ENCODE measurements at places on chromosomes 3 and 15.

GRCh38 chr3:54841471-54841870 is 86.4 kb downstream of the LRTM1 start:
- DNase-seq, result no peak

DNA sequence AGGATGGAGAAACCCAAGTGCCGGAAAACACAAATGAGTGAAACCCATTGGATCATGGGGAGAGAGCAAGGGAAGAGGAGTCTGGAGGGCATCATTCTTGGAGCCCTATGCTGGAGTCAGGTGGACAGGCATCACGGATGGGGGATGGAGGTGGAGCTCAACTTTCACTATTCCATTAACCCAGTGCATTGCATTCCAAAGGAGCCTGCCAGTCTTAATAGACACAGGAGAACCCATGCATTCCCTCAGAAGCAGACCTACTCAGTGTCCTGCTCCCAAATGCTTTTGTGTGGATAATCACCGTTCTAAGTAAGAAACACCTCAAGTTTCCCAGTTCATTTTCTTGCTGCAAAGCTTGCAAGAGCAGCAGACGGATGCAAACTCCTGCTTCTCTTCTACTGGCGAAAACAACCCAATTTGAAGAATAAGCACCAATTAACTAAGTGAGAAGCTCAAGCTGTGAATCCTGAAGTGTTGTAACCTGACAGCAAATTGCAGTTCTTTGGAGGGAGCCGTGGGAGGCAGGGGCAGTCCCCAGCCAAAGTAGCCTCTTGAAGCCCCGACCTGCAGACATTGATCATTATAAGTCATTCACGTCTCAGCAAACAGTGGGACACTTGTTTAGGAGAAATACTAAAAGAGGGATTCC is 25.3 kb downstream of the SEMA5B start:
- no peak for DNase-seq

- DNase-seq, result no peak
These were observed 17.7 kb downstream of the CTNNB1 start for GRCh38 chr3:41216993-41217392.

DNA sequence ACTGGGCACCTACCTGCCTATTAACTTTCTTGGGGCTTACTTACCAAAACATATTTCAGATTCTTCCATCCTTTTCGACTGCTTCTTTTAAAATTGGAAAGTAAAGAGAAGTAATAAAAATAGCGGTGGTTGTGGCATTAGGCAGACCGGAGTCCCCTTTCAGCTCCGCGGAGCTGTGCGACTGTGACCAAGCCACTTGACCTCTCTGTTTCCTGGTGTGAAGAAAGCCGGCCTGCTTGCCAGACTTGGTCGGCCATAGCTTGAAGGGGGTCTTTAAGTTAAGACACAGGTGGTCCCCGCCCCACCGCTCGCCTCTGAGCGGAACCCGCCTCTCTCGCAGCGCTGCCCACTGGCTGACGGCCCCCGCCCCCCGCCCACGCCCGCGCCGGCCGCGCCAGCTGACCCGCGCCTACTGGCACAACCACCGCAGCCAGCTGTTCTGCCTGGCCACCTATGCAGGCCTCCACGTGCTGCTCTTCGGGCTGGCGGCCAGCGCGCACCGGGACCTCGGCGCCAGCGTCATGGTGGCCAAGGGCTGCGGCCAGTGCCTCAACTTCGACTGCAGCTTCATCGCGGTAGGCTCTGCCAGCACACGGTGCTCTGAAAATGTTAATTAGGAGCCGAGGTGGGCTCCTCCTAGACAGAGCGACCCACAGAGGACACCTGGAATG is 18.3 kb downstream of the NOX5 start:
- no peak for DNase-seq

GRCh38 chr15:96323319-96324145 is 7.0 kb upstream of the NR2F2 start:
- no peak for DNase-seq

- no peak for DNase-seq
These were observed 225.5 kb upstream of the CHRM5 start for GRCh38 chr15:33742800-33743199.

DNA sequence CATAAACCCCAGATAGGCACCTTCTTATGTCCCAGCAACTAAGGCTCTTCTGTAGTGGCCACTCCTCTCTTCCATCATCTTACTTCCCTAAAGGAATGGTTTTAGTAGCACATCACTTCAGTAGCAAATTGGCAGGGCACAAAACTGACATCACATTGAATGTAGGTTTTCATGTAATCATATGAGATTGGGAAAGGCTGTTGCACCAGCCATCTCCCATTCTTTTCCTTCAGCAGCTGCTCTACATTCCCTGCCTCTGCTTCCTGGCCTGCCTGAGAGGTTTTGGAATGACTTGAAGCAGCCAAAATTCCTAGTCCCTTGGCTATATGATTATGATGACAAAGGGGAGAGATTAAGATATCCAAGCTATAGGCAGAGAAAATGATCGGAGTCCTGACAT is 36.5 kb downstream of the NSUN3 start:
- no peak for DNase-seq

GRCh38 chr3:34267088-34267487 is 468.7 kb downstream of the PDCD6IP start:
- DNase-seq, result no peak

GRCh38 chr3:139758654-139759291 is 81.0 kb upstream of the NMNAT3 start:
- no peak for DNase-seq

DNA sequence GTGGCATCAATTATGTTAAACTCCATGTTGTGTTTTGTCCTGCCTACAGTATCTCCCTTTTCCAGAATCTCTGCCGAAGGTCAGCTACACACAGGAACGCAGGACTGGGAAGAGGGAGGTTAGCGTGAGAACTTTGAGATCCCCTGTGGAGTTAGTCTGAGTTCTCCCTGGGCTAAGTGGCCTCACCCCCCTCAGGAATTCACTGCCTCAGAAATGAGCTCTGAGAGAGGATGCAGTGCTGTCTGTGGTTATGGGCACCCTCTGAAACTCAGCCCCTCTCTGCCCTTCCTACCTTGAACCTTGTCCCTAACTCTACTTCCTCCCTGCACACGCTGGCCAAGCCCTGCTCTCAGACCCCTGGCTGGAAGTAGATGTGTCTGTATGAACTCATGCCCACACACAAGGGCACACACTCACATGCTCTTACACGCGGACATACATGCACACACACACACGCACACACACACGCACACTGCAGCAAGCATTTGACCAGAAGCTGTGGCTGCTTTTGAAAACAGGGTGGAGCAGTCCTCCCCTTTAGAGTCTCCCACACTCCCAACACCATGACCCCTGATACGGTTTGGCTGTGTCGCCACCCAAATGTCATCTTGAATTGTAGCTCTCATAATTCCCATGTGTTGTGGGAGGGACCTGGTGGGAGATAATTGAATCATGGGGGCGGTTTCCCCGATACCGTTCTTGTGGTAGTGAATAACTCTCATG is 5.3 kb upstream of the VIPR1 start:
- no peak for DNase-seq

DNA sequence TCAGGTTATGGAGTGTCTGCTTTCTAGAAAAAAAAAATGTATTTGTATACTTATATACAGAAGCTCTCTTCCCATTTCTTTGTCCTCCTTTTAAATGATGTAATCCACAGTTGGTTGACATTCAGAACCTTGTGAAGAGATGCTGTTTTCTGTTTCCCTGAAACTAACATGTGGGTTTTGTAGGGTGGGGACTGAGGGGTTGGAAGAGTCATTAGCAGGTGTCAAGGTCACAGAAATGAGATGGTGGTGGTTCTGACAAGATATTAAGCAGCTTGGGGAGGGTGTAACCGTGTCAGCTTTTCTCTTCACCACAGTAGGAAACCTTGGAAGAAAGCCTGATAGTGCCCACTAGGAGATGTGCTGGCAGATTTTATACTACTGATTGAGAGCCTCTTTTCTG is 2.4 kb downstream of the RASA2 start:
- DNase-seq, result peak; percentile 31

GRCh38 chr3:24368605-24369004 is 126.0 kb downstream of the THRB start:
- DNase-seq, result no peak

- DNase-seq, result peak; percentile 3
These were observed 9.7 kb upstream of the SLC28A2 start for GRCh38 chr15:45242289-45242688.

DNA sequence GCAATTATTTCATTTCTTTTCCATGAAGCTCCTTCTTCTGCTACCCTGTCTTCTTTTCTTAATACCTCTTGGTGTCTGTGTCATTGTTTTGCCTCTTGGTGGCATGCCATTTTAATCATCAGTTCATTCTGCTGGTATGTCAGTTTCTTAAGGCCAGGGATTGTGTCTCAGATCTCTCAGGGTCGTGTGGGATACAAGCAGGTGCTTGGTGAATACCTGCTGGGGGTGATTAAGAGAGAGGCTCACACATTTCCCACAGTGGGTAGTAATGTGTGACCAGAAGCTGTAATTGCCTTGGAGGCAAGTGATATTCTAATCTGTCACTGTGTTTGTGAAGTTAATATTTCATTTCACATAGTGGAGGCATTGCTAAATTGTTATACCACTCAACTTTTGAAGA is 361.4 kb upstream of the TRIM42 start:
- DNase-seq, result no peak

GRCh38 chr3:129461022-129461421 is 21.0 kb downstream of the IFT122 start:
- DNase-seq, result no peak

DNA sequence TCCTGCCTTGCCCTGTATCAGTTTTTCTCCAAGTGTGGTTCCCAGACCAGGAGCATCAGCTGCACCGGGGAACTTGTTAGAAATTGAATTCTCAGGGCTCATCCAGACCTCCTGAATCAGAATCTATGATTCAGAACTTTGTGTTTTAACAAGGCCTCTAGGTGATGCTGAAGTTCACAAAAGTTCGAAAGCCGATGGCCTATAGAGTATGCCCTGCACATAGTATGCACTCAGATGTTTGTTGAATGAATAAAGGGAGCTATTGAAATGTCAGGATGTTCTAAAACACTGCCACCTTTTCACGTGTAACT is 664 bp upstream of the LARP6 start:
- no peak for DNase-seq

GRCh38 chr15:73787621-73788020 is 34.5 kb upstream of the INSYN1 start:
- no peak for DNase-seq

DNA sequence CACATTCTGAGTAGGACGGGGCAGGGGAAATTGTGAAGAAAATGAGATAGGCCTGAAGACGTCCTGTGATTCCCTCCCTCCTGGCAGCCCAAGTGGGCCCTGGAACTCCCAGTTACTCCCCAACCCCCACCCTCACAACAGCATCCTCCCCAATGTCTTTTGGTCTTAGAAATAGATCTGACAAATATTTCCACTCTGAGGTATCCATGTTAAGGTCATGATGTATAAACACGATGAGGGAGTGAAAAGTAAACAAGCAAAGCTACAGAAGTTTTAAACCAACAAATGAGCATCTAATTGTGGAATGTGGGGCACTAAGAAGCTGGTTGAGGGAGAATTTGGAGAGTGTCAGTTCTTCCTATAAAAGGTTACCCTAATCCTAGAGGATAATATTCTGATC is 103.7 kb upstream of the AADACL2 start:
- no peak for DNase-seq

GRCh38 chr15:71149646-71150557 is 34.6 kb downstream of the THSD4 start:
- DNase-seq, result no peak

GRCh38 chr3:100517276-100517675 is 24.9 kb downstream of the TMEM45A start:
- DNase-seq, result no peak

DNA sequence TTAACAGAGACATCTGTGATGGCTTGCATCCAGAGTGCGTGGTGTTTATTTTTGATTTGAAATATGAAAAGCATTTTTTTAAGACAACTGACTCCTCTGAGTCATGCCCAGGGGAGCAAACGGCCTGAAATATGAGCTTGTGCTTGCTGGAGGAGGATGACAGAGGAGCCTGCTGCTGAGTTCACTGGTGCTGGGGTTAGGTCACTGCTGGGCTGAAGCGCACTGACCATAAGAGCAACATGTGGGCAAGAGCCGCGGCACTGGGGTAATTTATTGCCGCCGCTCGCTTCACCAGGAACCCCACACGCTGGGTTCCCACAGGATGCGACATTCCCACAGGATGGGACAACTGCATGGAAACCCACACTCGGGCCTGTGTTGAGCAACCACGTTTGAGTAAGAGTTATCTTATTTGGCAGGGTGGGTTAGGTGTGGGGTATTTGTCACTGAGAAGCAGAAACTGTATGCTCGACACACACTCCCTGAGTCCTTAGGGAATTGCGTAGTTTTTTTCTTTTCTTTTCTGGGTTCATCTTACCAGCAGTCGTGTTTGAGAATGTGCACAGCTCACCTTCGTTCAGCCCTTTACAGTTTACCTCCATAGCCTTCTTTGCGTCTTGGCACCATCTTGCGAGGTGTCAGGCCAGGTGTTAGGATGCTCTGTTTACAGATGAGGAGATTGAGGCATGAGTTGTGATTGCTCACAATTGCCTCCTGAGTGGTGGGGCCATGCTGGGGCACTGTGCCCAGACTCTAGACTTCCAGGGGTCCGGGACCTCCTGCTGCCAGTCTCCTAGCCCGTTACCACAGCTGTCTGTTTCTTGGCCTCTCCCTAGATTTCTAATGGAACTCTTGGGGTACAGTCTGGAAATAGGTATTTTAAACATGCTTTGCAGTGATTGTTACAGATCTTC is 60.4 kb downstream of the SMAD3 start:
- DNase-seq, result no peak

DNA sequence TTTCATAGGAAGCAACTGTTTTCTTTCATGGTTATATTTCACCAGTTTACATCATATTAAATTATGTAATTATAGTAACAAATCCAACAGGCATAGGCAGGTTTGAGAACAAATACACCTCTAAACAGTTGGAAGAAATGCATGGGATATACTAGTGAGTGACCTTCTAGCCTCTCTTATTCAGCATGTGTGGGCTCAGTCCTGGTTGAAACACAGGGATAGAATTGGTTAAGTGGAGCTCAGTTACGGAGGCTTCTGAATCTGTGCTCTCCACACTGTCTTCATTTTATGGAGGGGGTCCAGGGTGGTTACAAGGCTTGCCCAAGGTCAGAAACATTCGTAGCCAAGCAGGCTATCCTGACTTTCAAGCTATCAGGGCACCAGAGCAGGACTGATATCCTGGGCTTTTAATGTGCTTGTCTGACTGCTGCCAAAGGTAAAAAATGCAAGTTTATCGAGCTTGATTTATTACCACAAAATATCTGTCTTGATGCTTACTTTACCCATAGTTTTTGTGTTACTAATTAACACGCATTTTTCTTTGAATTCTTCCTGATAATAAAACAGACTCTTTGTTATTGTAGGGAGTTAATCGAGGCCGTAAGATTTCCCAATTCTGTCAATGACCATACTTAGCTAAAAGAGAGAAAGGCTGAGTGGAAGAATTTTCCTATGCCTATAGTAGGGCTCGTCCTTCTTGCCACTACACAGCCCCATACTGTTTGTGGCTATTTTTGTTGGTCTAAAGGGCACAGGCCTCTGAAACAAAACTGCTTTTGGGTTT is 89.6 kb downstream of the FILIP1L start:
- no peak for DNase-seq

GRCh38 chr3:4753073-4753691 is 226.1 kb upstream of the BHLHE40 start:
- no peak for DNase-seq

Measured in activated CD4-positive, alpha-beta T cell treated with anti-CD3 and anti-CD28 coated beads for 48 hours (primary cell).